Lung (tissue), 17 donors: ENCODE measurements at places on chromosomes 11 and 22. TPM values are rescaled to one million over a fixed set of nuclear protein-coding genes. Genes with fewer than 3 reads are reported as not detected.

DNA sequence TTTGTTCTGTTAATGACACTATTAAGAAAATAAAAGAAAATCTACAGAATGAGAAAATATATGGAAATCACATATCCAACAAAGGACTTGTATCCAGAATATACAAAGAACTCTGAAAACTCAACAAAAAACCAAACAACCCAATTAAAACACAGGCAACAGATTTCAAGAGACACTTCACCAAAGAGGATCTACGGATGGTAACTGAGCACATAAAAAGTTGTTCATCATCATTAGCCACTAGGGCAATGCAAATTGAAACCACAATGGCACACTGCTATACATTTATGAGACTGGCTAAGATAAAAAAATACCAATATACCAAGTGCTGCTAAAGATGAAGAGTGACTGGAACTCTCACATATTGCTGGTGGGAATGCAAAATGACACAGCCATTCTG lies 34.5 kb upstream of the SLC25A1 start:
- no peak overlapping the region for H3K4me3 ChIP-seq
- no peaks in the 10 kb centered on the region for H3K36me3 ChIP-seq
- no peak for DNase-seq
- H3K27me3 ChIP-seq, result no peaks in the 10 kb centered on the region
- H3K27ac ChIP-seq, result no peak overlapping the region
- peaks cover 4% of the 10 kb centered on the region for H3K4me1 ChIP-seq

The RAG2 gene
- total RNA-seq, result not detected

The IL17REL gene
- not detected for total RNA-seq

DNA sequence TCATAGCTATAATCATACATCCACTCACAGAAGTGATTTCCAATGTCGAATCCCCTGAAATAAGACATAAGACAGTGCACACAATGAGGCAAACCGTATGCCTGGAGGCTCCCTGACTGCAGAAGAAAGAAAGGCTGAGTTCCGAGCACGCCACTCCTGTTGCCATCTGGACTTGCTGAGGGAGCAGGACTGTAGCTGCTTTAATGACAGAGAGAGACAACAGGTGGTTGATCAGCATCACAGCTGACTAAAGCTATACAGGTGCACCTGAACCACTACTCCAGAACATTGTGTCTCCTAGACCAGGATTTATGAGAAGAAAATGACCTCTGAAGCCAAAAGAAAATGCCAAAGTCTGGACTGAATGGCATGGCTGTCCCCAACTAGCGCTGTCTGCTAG lies 27.0 kb downstream of the TCIRG1 start:
- no peak for DNase-seq
- H3K36me3 ChIP-seq, result peaks cover 31% of the 10 kb centered on the region
- H3K27ac ChIP-seq, result no peak overlapping the region
- H3K4me3 ChIP-seq, result no peak overlapping the region
- peaks cover 1% of the 10 kb centered on the region for H3K4me1 ChIP-seq

DNA sequence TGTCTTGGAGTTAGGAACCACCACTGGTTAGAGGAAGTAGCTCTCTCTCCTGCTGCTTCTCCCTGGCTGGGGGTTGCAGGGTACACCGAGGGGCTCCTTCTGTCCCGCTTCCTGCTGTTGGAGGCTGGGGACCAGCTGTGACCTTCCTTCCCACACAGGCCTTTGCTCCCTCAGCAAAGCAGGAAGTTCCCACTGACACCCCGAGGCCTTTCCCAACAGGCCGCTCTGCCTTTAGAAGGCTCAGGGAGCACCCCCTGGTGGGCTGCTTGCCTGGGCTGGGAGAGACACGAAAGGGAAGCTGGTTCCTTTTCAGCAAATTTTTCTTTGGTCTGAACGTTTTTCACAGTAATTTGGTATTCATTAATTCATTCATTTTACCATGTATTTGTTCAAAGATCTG lies 527.9 kb upstream of the B3GAT1 start:
- DNase-seq, result peak; percentile 82
- peaks cover 3% of the 10 kb centered on the region for H3K4me1 ChIP-seq
- H3K27me3 ChIP-seq, result no peaks in the 10 kb centered on the region
- no peak overlapping the region for H3K4me3 ChIP-seq
- no peak overlapping the region for H3K27ac ChIP-seq
- no peaks in the 10 kb centered on the region for H3K36me3 ChIP-seq

- DNase-seq, result peak; percentile 26
- H3K27me3 ChIP-seq, result peaks cover 11% of the 10 kb centered on the region
- H3K36me3 ChIP-seq, result no peaks in the 10 kb centered on the region
- no peaks in the 10 kb centered on the region for H3K4me1 ChIP-seq
Observed at GRCh38 chr22:50576070-50576469, 2.2 kb downstream of the CPT1B start.

GRCh38 chr11:10498022-10498400 lies 42.9 kb downstream of the AMPD3 start:
- no peak overlapping the region for H3K27ac ChIP-seq
- no peaks in the 10 kb centered on the region for H3K27me3 ChIP-seq
- H3K36me3 ChIP-seq, result peaks cover 44% of the 10 kb centered on the region
- H3K4me3 ChIP-seq, result no peak overlapping the region
- DNase-seq, result no peak
- H3K4me1 ChIP-seq, result no peaks in the 10 kb centered on the region

GRCh38 chr11:100562128-100562527 lies 125.0 kb upstream of the ARHGAP42 start:
- H3K27ac ChIP-seq, result no peak overlapping the region
- H3K27me3 ChIP-seq, result no peaks in the 10 kb centered on the region
- peaks cover 7% of the 10 kb centered on the region for H3K4me1 ChIP-seq
- DNase-seq, result peak; percentile 69
- H3K4me3 ChIP-seq, result no peak overlapping the region

DNA sequence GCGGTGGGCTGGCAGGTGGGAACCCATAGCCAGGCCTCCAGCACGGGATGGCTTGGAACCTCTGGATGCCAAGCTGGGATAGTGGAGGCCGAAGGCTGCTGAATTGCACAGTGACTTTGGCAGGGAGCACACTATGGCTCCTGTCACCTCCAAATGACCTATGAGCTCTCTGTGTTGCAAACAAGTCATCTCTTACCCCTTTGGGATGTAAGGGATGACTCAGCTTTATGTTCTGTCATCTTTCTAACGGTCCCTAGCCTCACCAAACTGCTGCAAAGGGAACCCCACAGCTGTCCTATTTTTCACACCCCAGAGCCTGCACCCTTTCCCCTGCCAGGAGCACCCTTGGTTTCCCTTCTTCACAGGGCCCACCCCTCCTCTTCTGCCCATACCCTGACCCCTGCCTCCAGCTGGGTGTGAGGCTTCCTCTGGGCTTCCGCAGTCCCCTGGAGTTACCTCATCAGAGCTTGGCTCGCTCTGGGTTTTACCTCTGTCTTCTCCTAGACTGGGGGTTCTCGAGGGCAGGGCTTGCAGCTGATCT lies 2.7 kb upstream of the SCUBE1 start:
- H3K27me3 ChIP-seq, result peaks cover 4% of the 10 kb centered on the region
- DNase-seq, result no peak
- H3K27ac ChIP-seq, result no peak overlapping the region
- H3K4me3 ChIP-seq, result no peak overlapping the region
- H3K4me1 ChIP-seq, result no peaks in the 10 kb centered on the region
- H3K36me3 ChIP-seq, result no peaks in the 10 kb centered on the region

- peak; percentile 21 for DNase-seq
- no peaks in the 10 kb centered on the region for H3K4me1 ChIP-seq
- H3K27ac ChIP-seq, result no peak overlapping the region
Observed at GRCh38 chr11:93747122-93747521, 5.7 kb downstream of the C11orf54 start.

The APOA4 gene
- not detected for total RNA-seq

GRCh38 chr11:16778876-16779275 lies 40.4 kb downstream of the C11orf58 start:
- H3K4me3 ChIP-seq, result no peak overlapping the region
- H3K36me3 ChIP-seq, result no peaks in the 10 kb centered on the region
- no peaks in the 10 kb centered on the region for H3K4me1 ChIP-seq
- DNase-seq, result no peak
- H3K27me3 ChIP-seq, result no peaks in the 10 kb centered on the region
- H3K27ac ChIP-seq, result no peak overlapping the region

DNA sequence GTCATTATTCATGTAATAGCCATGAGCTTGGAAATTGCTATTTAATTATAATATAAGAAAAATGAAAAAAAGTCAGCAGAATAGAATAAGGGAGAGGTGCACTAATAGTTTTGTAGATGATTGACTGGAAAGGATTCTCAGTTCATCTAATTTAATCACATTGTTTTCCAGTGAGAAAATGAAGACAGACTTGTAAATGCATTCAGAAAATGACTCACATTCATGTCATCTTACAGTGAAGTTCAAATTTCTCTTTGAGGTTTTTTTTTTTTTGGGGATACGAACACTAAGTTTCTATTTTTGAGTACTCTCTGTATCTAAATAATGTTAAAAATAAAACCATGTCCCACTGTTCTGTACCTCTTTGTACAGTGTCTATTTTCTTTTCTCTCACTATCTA lies 18.5 kb upstream of the OR4A16 start:
- H3K27ac ChIP-seq, result no peak overlapping the region
- no peak for DNase-seq
- H3K36me3 ChIP-seq, result no peaks in the 10 kb centered on the region
- no peak overlapping the region for H3K4me3 ChIP-seq

The C11orf16 gene
- total RNA-seq, result 14.0 TPM

The EMID1 gene
- total RNA-seq, result 30.2 TPM

The CNTN5 gene
- 0.80 TPM for total RNA-seq

GRCh38 chr11:85539740-85540139 lies 87.4 kb downstream of the DLG2 start:
- H3K4me1 ChIP-seq, result no peaks in the 10 kb centered on the region
- no peak for DNase-seq
- H3K4me3 ChIP-seq, result no peak overlapping the region
- H3K27me3 ChIP-seq, result no peaks in the 10 kb centered on the region
- H3K27ac ChIP-seq, result no peak overlapping the region

The OR4C45 gene
- not detected for total RNA-seq

The CAPRIN1 gene
- total RNA-seq, result 285 TPM

The RIC3 gene
- 10.2 TPM for total RNA-seq

GRCh38 chr11:116343270-116343669 lies 429.5 kb downstream of the BUD13 start:
- no peak for DNase-seq
- no peaks in the 10 kb centered on the region for H3K4me1 ChIP-seq
- no peak overlapping the region for H3K27ac ChIP-seq
- H3K27me3 ChIP-seq, result no peaks in the 10 kb centered on the region

GRCh38 chr22:35367331-35367886 lies 13.5 kb upstream of the HMOX1 start:
- H3K27me3 ChIP-seq, result no peaks in the 10 kb centered on the region
- H3K36me3 ChIP-seq, result no peaks in the 10 kb centered on the region
- no peak overlapping the region for H3K4me3 ChIP-seq

GRCh38 chr22:47615051-47615450 lies 852.6 kb downstream of the TBC1D22A start:
- no peak for DNase-seq
- H3K27me3 ChIP-seq, result peaks cover 8% of the 10 kb centered on the region
- no peak overlapping the region for H3K27ac ChIP-seq
- H3K4me1 ChIP-seq, result no peaks in the 10 kb centered on the region
- H3K36me3 ChIP-seq, result no peaks in the 10 kb centered on the region

DNA sequence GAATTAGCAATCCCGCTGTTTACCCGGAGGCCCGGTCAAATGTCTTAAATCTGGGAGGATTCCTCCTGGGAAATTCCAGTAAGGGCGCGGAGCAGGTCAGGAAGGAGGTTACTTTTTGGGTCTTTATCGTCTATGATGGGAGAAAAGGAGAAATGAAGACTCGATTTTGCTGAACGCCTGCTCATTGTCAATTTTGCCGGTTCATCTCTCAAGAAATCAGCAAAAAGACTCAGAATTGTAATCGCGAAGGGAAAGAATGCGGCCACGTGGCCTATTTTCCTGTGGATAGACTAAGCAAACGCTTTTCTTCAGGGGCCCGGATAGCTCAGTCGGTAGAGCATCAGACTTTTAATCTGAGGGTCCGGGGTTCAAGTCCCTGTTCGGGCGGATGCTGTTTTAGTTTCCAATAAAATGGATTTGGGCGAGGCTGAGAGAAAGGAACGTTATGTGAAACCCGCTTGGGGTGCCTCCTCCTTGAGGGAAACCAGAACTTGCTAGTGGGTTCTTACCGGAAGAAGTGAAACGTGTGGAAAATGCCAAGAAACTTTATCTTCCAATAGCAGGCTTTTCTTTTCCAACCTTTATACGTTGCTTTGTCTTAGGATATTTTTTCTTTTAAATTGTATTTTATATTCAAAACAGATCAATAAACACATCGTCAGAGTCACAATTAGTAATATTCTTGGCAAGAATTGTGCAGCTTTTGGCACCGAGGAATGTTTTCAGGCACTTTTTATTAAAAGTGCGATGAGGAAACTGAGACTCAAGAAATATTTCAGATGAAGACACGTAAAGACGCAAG lies 45.0 kb downstream of the OR4D9 start:
- DNase-seq, result peak; percentile 81
- H3K36me3 ChIP-seq, result no peaks in the 10 kb centered on the region
- no peaks in the 10 kb centered on the region for H3K4me1 ChIP-seq
- H3K27me3 ChIP-seq, result peaks cover 8% of the 10 kb centered on the region

- no peaks in the 10 kb centered on the region for H3K36me3 ChIP-seq
- H3K27me3 ChIP-seq, result no peaks in the 10 kb centered on the region
- DNase-seq, result peak; percentile 57
- H3K27ac ChIP-seq, result no peak overlapping the region
Observed at GRCh38 chr11:30467176-30467575, 119.0 kb downstream of the MPPED2 start.

DNA sequence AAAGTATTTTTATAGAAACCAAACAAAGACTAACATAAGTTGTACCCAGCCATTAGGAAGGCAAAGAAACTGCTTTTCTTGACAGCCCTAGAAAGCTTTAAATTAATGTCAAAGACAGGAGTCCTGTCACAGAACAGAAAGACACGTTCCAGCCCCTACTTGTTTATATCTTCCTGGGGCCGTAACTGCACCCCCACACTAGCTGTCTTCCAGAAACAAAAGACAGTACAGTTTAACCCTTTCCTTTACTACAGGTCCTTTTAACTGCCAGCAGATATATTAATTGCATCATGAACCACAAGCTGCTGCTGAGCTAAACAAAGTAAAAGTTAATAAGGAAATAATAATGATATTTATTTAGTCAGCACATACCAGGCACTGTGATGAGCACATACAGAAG lies 20.3 kb upstream of the CFAP300 start:
- H3K4me1 ChIP-seq, result peaks cover 15% of the 10 kb centered on the region
- DNase-seq, result no peak
- no peaks in the 10 kb centered on the region for H3K27me3 ChIP-seq
- no peak overlapping the region for H3K4me3 ChIP-seq
- H3K27ac ChIP-seq, result no peak overlapping the region

- H3K36me3 ChIP-seq, result no peaks in the 10 kb centered on the region
- H3K4me1 ChIP-seq, result no peaks in the 10 kb centered on the region
- peak; percentile 53 for DNase-seq
- no peak overlapping the region for H3K27ac ChIP-seq
- H3K4me3 ChIP-seq, result no peak overlapping the region
Observed at GRCh38 chr11:92070026-92070889, 154.4 kb upstream of the FAT3 start.

DNA sequence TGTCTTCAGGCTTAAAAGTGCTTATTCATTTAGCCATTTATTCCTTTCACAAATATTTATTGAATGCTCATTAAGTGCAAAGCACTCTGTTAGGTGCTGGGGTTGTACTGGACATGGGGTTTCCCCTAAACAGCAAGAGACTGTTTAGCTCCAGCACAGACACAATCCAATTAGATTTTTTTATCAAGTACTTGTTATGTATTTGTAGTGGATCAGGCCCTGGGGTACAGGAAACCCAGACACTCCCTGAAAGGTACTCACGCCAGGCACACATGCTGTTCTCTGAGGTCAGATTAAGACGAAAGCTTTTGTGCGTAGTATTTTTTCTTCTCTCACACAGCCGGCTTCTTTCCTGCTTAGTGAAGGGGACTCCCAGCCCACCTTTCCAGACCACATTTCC lies 218.1 kb upstream of the PLET1 start:
- H3K27ac ChIP-seq, result no peak overlapping the region
- no peaks in the 10 kb centered on the region for H3K27me3 ChIP-seq
- no peak overlapping the region for H3K4me3 ChIP-seq
- H3K4me1 ChIP-seq, result no peaks in the 10 kb centered on the region
- DNase-seq, result no peak
- H3K36me3 ChIP-seq, result no peaks in the 10 kb centered on the region

The ZBED5 gene
- 57.9 TPM for total RNA-seq
